ENCODE measurements at places on chromosomes 12 and 14.

GRCh38 chr12:108772247-108772646 lies 40.9 kb upstream of the CORO1C start:
- DNase-seq = no peak

DNA sequence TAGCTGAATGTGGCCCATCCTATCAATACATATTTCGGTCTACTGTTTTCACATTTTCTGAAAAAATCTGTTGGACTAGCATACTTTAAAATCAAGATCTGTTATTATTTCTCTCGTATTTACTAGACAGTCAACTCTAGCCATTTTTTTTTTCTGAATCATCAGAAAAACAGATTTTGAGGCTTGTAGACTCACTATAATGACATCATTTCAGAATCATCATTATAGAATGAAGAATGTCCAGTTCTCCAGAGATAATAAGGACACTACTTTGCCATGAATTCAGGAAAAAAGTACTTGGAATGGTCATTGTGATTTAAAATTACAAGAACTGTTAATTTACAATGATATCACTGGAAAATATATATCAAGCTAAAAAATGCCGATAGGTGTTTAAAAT lies 589.8 kb downstream of the KCNH5 start:
- DNase-seq = no peak

DNA sequence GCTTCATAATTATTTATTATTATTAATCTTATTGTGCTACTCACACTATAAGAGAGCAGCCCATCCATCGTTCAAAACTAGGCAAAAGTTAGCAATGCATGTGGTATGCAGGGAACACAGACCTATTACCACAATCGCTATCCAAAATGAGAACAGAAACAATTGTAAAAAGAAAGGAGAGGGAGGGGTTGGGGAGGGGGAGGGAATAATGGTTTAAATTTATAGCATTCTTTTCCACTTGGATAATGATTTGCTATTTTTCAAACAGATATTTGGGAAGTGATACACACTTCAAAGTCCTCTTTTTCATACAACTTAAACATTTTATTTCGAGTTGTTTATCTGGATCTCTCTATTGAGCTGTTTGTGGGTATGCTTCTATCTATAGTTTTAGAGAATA lies 248.6 kb upstream of the SOX5 start:
- DNase-seq = no peak

DNA sequence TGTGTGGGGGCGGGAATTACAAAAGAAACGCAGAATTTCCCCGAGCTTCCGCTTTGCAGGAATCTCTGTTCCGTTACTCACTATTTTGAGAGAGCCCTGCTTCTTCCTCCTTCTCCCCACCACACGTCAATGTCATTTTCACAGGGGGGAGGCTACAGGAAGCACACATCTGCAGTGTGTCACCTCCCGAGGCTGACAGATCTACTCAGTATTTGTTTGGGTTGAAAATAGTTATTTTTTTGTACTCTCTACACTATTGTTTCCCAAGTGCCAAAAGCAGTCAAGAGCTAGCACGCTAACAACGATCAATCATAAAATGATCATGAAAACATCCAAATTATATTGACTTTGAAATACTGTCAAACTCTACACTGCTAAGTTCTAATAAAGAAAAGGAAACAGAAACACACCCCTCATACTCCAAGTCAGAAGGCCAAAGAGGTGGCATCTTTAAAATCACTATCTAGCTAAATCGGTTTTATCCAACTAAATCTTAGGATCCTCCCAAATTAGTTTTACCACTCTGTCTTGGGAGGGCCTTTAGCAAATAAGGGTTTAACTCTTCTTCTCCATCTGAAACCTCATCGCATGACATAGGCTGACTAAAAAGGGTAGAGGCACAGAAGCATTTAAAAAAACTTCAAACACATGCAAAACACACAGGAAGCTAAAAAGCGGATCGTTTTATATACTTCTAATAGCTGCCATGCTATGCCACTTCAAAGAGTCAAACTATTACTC lies 51.8 kb downstream of the FOXN3 start:
- DNase-seq = peak; percentile 67

DNA sequence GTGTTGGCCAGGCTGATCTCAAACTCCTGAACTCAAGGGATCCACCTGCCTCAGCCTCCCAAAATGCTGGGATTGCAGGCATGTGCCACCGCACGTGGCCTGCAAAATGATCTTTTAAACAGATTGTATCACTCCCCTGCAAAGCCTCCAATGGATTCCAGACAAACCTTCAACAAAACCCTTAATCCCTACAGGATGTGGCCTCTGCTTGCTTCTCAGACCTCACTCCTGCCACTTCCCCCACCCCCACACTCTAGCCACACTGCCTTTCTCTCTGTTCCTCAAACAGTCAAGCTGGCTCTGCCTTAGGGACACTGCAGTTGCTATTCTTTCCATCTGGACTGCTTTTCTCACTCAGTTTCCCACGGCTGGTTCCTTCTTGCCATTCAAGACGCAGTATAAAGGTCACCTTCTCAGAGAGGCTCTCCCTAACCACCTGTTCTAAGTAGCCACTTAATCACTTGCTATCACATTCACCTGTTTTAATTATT lies 47.3 kb upstream of the TMED10 start:
- DNase-seq = no peak

GRCh38 chr14:63713058-63713457 lies 14.8 kb downstream of the SGPP1 start:
- DNase-seq = no peak

DNA sequence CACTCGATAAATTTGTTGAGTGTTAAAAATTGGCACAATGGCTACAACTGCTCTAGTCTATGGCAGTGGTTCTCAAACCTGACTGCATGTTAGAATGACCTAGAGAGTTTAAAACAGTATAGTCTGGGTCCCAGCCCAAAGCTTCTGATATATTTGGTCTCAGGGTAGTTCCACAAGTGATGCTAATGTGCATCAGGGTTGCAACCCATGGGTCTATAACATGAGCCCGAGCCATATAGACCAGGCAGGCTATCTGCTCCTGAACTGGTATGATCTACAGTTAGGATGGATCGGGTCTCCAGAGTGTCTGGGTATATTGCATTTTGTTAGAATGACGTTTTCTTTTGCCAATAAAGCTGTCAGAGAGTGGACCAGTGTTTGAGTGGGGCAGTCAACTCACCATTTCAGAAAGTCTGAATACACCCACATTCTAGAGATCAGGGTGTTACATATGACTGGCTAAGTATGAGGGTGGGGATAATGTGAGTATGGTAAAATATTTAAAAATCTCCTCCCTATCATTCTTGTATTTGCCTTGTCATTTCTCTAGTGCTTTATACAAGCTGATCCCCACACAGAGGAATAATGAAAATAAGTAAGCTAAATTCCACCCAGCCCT lies 80.9 kb downstream of the FRMD6 start:
- no peak for DNase-seq

- DNase-seq = no peak
These were observed 17.5 kb downstream of the IQSEC3 start for GRCh38 chr12:84056-84455.

DNA sequence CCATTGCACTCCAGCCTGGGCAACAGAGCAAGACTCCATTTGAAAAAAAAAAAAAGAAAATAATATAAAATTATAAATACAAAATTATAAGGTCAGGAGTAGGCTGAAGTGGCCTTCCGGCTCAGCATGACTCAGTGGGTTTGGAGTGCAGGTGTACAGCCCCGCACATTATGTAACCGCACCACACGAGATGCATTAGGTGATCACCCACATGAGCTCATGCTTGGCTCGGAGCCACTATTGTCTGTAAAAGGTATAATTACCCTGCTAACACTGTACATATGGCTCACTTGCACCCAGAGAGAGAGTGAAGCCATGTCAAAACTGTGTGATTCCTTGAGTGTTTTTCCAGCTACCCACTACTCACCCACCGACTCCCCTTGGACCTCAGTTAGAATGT lies 557.0 kb downstream of the SLC6A15 start:
- DNase-seq = no peak

GRCh38 chr14:89304972-89305703 lies 111.9 kb downstream of the FOXN3 start:
- no peak for DNase-seq

- DNase-seq = no peak
These were observed 88.1 kb upstream of the WSCD2 start for GRCh38 chr12:108040947-108041346.

DNA sequence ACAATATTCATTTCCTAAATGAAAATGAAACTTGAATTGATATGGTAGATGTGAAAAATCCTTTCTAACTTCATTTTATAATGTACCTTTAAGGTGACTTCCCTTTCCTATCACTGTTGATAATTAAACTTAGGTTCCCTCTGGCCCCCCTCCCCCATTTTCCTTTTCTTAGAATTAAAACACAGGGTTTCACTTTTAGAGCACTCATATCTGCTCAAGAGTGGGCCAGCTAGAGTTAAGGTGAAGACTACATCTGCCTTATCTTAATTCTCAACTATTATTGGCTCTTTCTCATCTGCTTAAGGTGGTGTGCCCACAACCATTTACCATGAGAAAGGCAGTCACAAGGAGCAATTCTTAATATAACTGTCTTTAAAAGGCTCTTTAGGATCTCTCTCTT lies 49.7 kb downstream of the LIN52 start:
- DNase-seq = no peak

DNA sequence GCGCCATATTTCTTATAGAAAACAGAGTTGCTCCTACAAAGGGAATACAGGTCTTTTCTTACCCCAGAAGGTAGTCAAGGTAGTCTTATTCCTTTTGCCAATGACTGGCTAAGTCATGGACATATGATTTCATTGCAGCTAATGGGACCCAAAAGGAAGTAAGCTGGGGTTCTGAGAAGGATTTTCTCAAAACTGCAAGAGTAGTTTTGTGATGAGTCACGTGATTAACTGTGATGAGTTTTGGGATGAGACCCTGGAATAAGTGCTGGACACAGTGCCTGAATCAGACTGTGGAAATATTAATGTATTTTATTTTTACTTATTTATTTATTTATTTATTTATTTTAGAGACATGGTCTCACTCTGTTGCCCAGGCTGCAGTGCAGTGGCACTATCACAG lies 13.4 kb upstream of the NIN start:
- DNase-seq = no peak

DNA sequence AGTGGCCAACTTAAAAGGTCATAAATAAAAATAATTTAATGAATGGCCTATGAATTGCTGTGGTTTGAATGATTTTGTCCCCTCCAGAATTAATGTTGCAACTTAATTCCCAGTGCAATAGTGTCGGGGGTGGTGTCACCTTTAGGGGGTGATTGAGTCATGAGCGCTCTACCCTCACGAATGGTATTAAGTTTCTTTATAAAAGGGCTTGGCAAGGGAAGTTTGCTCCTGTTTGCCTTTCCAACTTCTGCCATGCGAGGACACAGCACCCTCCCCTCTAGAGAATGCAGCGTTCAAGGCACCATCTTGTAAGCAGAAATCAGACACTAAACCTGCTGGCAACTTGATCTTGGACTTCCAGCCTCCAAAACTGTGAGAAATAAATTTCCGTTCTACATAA lies 253.3 kb downstream of the ATXN7L3B start:
- no peak for DNase-seq

GRCh38 chr14:89429199-89430181 lies 12.5 kb upstream of the FOXN3 start:
- no peak for DNase-seq

GRCh38 chr12:71200706-71201105 lies 42.9 kb upstream of the TSPAN8 start:
- no peak for DNase-seq
